CD4-positive, alpha-beta T cell treated with Interleukin-15 for 4 hours (primary cell): ENCODE measurements at places on chromosomes 16 and 17.

DNA sequence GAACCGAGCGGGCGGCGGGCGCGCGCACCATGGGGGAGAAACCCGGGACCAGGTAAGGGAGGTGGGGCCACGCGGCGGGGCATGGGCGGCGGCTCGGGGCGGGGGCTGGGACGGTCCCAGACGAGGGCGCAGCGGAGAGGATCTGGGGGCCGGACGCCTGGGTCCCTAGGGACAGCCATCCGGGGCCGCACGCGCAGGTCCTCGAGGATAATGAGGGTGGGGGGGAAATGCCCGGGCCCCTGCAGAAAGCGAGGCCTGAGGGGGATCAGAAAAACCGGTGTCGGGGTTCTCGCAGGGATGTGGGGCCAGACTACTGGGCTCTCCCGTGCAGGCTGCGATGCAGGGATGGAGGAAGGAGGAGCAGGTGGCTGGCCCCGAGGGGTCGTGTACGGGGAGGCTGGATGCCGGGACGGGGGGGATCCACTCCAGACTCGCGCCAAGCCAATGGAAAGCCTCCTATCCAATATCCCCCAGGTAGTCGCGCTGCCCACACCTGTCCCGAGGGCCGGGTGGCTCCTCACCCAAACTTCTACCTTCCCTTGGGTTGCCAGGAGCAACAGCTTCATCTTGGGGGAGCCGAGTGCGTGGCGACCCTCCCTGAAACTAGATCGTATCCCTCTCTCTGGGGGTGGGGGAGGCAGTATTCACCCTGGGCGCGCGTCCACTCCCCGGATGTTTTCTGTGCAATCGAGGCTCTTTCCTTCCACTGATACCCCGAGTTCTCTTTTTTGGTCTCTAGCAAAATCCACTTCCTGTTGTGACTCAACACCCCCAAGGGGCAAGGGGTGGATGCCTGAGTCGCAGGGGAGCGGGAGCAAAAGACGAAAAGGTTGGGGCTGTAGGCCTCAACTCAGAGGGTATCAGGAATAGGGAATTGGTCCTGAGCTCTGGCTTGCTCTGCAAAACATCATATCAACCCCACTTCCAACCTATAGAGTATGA, 532 bp downstream of the ARRB2 start:
- DNase-seq = peak; percentile 71

DNA sequence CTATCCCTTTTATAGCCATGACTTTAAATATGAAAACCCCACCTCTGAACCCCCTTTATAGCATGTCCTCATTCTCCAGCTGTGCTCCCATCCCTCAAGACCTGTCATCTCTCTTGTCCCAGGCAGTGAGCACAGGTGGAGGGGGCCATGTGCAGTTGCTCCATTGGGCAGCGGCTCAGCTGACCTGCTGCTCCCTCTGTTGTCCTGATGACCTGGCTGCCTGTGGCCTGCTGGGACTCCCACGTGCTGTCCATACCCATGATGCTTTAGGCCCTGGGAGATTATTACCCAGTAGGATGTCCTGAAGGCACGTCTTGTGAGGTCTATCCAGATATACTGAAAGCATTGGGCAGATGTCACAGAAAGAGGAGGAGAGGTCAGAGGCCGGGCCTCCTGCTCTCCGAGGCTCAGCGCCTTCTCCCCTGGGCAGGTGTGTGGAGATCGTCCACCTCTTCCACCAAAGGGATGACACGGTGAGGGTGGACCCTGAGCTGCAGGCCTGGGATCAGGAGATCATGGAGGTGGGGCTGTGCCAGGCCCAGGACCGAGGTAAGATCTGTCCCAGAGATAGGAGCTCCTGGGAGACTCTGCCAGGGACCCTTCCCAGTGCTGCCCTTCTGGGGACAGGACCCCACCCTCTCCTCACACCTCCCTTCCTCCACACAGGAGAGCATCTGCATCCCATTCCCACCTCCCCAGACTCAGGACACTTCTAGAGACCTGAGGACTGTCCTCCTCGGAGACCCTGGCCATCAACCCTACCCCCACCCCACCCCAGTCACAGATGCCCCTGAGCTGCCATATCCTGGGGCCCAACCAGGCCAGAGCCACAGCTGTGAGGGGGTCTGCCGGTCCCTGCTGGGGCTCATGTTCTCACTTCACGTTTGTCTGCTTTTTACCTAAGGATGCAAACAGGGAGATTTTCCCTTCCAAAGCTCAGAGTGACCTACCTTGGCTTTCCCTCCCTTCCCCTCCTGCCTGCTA, 58.0 kb downstream of the GOSR1 start:
- no peak for DNase-seq

- no peak for DNase-seq
Observed at GRCh38 chr17:66702106-66702936, 132.6 kb upstream of the CACNG5 start.

DNA sequence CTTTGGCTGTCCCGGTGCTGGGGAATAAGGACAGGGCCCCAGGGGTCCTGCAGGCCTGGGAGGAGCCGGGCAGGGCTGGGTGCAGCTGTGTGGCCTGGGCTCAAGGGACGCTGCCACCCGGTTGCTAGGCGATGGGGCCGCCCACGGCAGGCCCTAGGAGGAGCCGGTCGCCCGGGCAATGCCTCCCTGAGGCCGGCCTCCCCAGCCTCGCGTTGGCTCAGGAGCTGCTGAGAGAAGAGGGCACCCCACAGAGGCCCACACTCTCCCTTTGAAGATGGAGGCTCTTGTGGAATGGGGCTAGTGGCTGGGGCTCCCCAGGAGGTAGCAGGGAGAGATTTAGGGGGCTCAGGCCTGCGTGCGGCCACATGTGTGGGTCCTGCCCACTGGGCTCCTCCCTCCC, at the start of gene CIBAR2:
CIBAR2 (minus strand) TSS at position 109 of the 400 bp plus-strand sequence. CDS start 120 bp downstream, outside the sequence.
- no peak for DNase-seq
